ENCODE measurements at places on chromosomes 2 and 18. TPM values are rescaled to one million over a fixed set of nuclear protein-coding genes. Genes with fewer than 3 reads are reported as not detected.

The ODC1 gene
- 445 TPM for polyA plus RNA-seq

DNA sequence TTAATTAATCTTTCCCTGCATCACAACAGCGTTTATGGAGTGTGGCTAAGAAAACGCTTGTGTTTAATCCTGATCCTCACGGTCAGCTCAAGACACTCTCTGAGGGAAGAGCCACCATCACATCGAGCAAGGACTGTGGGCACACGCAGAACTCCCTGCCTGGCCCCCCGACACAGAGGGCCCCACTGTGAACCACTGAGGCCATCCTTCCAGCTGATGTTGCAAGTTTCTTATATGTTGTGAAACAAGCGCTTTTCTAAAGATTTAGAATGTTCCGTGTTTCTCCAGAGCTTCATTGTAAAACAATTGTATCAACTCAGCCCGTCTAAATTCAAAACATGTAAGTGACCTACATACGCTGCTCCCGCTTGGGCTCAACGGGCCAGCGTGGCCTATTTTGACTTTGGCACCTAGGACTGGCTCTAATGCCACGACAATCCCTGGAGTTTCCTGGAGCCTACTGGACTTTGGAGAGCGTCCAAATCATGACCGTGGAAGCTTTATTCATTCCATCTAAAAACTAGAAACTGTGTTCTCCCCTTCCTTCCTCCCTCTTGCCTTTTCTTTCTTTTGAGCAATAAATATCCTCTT, 34.9 kb downstream of the SERPINE2 start:
- no peak for DNase-seq

DNA sequence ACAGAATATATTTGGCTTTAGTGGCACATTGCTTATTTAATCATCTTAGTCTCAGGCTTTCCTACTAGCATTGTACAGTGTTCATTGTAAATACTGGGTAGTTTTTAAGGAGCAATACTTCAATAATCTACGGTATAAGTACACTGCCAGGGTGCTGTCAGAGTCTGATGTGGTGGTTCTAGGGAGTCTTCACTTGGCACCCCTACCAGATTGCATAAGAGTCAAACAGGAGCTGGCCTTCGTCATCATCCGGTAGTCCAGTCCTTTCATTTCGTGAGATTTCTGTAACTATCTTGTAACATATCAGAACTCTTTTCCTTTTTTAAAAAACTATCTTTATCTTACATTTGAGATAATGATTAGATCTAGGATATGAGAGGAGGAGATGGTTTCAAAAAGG, 91.1 kb downstream of the ZNF532 start:
- no peak for DNase-seq

The UNC80 gene
- polyA plus RNA-seq: 2.0 TPM

DNA sequence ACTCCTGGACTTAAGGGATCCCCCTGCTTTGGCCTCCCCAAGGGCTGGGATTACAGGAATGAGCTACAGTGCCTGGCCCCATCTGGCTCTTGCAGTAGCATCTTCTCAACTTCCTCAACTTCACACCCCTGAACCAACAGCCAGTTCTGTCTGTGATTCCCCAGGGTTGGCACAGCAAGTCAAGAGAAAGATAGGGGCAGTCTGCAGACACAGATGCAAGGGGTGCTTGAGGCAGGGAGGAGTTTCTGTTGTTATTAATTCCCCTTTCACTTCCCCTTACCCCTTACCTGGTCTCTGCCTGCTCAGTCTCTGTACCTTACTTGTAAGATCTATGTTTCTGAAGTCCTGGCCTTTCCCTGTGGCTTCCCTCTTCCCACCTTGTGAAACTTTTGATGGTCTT, 54.1 kb upstream of the MEX3C start:
- DNase-seq: no peak

The INPP1 gene
- polyA plus RNA-seq: 20.6 TPM

DNA sequence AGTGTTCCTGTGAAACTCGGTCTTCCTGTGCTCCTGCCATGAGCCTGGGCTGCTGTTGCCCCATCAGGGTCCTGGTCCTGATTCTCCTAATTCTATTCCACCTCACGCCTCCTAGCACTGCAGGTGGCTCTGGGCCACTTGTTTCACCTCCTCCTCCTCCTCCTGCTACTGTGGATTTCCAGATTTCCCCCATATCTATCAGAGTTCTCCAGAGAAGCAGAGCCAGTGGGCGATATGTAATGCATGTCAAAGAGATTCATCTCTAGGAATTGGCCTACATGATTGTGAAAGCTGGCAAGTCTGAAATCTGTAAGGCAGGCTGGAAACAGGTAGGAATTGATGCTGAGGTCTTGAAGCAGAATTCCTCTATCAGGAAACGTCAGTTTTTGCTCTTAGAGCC, 45.3 kb downstream of the CHRNA1 start:
- DNase-seq: no peak

DNA sequence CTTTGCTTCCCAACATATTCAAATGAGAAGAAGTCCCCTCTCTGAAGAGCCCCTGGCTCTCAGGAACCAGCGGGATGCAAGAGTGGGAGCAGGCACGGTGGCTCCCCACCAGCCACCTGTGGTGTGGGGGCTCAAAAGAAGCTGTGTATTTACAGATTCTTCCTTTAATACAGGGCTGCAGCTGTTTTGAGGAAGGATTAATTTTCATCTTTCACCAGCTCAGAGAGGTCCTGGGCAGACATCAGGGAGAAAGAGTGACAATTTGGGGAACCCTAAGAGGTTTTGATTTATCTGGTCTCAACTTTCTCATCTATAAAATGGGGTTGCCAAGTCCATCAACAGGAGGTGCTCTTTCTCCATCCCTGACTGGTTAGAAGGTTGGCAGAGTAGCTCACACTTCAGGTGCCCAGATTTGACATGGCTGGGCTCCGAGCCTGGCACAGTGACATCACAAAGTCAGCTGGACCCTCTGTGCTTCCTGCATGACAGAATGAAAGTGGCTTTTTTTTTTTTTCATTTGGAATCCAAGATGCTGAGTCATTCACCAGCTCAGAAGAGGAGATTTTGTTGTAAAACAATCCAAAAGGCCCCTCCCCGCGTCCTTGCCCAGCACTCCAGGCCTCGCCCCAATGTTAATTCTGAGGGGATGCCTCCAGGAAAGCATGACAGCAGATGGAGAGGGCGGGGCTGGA, 15.5 kb upstream of the SIX2 start:
- DNase-seq: no peak

The VWA3B gene
- polyA plus RNA-seq: 0.26 TPM

DNA sequence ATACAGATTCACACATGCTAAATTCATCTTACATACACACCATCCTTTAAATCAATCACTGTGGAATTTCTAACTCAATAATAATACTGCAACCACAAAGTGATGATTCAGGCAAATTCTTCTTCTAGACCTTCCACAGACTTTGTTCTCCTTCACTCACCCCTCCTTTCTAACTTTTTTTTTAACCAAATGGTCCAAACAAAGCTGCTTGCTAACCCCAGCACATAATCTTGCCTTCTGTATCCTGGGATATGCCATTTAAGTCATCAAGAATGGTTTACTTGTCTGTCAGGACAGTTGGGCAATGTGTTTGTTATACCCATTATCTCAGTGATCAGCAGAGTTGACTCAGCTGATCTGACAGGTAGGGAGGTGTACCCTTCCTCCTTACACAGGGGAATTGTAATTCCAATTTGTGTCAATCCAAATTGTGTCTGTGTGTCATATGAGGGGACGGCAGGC, 10.0 kb downstream of the SLC40A1 start:
- DNase-seq: no peak

DNA sequence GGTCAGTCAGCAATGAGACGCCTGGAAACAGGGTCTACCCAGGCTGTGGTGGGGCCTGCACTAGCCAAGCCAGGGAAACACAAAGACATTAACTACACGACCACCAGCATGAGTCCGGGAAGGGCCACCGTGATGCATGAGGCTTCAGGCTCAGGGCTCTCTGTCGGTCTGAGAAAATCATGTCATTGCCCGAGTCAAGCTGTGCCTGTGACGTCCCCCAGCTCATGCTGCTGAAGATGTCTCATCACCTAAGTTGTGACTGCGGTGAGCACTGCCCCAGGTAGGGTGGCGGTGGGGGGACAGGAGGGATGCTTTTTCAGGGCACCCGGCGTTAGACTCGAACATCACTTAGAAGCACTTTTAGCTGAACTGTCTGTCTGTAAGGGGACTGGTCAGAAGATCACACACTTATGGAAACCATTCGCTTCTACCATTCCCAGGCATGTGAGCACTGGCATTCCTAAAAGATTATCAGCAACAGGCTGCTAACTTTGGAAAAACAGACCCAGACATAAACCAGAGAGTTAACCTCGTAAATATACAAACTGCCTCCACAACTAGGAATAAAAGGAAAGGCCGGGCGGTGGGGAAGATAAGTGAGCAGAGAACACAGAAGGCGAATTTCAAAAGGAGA, 234.5 kb downstream of the HDAC4 start:
- no peak for DNase-seq

The DTNA gene
- 21.6 TPM for polyA plus RNA-seq

GRCh38 chr2:38167968-38168350, 92.0 kb upstream of the CYP1B1 start:
- no peak for DNase-seq

- no peak for DNase-seq
These were observed 624 bp downstream of the METTL8 start for GRCh38 chr2:171432969-171433762.

DNA sequence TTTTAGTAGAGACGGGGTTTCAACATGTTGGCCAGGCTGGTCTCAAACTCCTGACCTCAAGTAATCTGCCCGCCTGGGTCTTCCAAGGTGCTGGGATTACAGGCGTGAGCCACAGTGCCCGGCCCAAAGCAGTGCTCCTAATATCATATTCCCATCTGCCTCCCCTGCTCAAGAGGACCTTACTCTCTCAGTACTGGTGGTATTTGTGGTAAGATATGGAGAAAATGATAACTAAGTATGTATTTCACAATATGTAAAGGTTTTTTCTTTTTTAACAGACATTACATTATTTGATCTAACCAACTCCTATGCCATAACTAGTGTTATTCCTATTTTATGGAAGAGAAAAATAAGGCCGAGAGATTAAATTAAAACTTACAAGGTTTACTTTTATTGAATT, 201.0 kb downstream of the CAMKMT start:
- DNase-seq: no peak

DNA sequence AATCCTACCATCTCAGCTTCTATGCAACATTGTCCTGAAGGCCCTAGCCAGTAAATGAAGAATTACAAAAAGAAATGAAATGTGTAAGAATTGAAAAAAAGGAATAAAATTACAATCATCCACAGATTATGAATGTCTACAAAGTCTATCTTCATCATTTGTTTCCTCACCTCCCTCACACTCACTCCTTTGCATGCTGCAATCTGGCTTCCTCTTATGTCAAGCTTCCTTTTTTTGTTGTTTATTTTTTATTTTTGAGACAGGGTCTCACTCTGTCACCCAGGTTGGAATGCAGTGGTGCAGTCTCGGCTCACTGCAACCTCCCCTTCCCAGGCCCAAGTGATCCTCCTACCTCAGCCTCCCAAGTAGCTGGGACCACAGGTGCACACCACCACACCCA, 129.0 kb downstream of the CABYR start:
- no peak for DNase-seq

DNA sequence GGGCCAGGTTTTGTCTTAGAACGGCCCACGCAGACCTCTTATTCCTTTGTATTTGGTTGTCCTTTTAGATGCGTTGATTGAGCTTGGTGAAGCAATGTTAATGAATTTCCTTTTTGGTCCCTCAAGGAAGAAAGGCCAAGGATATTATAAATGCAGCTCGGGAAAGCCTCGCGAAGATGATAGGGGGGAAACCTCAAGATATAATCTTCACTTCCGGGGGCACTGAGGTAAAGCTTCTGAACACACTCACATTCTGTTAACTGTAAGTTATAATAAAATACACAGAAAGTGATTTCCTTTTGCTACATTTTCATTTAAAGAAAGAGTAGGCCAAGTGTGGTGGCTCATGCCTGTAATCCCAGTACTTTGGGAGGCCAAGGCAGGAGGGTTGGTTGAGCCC, 7.1 kb downstream of the SCLY start:
- DNase-seq: no peak

The R3HDM1 gene
- polyA plus RNA-seq: 38.2 TPM

- no peak for DNase-seq
These were observed 37.0 kb downstream of the SMCHD1 start for GRCh38 chr18:2692508-2692907.

GRCh38 chr2:26709323-26710110, 17.0 kb downstream of the KCNK3 start:
- no peak for DNase-seq

The ERCC3 gene
- 79.8 TPM for polyA plus RNA-seq

DNA sequence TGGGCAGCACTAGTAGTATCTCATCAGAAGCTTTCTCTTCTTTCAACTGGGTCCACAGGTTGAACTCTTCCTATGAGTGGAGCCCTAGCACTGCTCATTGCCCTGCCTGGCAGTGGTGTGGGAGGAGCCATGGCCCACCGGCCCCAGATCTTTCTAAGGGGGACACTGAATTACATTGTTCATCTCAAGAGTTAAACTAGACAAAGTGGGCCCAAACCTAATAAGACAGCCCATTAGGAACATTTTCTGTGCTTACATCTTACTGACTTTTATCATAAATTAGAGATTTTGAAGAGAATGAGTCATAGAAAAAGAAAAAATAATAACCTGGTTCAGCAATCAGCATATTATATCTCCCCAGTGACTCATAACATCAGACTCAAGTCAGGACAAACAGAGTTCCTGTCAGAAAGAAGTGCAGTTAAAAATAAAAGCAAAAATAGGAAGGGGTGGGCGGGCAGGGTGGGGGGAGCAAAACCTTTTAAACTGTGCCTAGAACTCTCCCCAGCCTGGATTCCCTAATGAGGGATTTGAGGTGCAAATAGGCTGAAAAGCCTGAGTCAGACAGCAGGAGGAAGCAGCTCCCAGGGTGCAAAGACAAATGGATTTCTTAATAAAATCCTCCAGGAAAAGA, 161.6 kb upstream of the TRIB2 start:
- no peak for DNase-seq

DNA sequence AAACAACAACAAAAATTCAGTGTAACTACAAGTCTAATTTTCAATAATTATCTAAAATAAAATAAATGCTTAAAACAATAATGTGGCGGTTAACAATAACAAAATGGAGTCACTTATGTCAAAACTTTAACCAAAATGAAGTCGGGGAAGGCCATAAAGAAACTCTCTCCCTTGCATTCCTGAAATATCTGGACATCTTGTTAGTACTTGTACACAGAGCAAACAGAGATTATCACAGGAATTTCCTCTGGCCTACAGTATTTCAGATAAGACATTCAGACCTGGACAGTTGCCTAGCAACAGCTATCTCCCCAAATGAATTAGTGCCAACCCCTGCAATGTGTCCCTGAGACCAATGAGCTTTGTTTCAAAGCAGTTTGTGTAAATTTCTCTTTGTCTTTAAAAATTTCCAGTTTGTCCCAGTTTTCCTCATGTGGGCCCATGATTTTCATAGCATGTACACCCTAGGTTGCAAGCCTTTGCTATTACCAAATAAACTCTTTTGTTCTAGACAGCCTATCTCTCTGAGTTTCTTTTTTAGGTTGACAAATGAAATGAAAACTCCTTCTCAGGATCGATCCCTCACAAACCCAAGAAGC, 68.6 kb downstream of the EXOC6B start:
- DNase-seq: no peak

The CHAC2 gene
- polyA plus RNA-seq: 4.9 TPM

DNA sequence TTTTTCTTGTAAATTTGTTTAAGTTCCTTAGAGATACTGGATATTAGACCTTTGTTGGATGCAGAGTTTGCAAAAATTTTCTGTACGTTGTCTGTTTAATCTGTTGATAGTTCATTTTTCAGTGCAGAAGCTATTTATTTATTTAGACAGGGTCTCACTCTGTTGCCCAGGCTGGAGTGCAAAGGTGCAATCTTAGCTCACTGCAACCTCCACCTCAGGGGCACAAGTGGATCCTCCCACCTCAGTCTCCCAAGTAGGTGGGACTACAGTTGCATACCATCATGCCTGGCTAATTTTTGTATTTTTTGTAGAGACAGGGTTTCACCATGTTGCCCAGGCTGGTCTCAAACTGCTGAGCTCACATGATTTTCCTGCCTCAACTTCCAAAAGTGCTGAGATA, 568.2 kb upstream of the REG3G start:
- DNase-seq: no peak

All from renal cortex interstitium (tissue), 15 donors.